PC-3 (cell line): ENCODE measurements at places on chromosomes 13 and 19. TPM values are rescaled to one million over a fixed set of nuclear protein-coding genes. Genes with fewer than 3 reads are reported as not detected.
A peak's percentile ranks its signal among the peaks of the same experiment; 100 is the strongest.

The RASGRP4 gene
- not detected in 2 replicates for total RNA-seq

The POLD1 gene
- 165 and 210 TPM in 2 replicates for total RNA-seq

DNA sequence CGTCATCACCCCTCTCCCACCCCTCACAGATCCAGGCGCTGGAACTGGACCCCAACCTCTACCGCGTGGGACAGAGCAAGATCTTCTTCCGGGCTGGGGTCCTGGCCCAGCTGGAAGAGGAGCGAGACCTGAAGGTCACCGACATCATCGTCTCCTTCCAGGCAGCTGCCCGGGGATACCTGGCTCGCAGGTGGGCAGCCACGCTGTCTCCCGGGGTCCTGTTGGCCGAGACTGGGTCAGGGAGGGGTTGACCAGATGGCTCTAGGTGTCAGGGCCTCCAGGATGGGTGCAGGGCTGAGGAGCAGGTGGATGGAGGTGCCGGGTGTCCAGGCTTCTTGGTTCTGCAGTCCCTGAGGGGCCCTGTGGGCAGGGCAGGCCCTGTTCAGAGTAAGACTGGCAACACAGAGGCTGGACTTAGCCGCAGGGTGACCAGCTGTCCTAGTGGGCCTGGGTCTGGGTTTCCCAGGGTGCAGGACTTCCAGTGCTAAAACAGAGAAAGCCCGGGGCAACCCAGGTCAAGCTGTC is 58.1 kb downstream of the MYH14 start:
- H3K4me3 ChIP-seq: no peak overlapping the region
- DNase-seq: no peak
- H3K27ac ChIP-seq: no peak overlapping the region
- H3K4me1 ChIP-seq: no peaks in the 10 kb centered on the region
- no peaks in the 10 kb centered on the region for H3K27me3 ChIP-seq

DNA sequence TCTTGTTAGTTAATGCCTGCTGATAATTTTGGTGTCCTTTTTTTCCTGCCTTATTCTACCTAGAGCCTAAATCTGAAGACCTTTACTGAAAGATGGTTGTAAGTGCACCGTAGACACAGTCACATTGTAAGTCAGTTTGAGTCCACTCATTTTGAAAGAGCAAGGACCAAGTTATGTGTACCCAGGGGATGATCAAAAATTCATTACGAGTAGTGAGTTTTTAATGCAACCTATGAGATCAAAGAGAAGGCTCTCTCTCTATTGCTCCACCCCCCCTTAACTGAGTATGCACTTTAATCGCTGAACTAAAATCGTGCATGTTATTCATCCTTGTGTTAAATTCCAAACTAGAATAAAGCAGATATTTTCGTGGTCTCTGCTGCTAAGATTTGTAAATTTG is 1.8 kb downstream of the RAP2A start:
- H3K4me1 ChIP-seq: peaks cover 9% of the 10 kb centered on the region
- peak overlapping the region; percentile 93 for H3K4me3 ChIP-seq
- no peak for DNase-seq
- no peak overlapping the region for H3K27ac ChIP-seq

GRCh38 chr13:70375718-70376117 is 267.5 kb upstream of the KLHL1 start:
- H3K27ac ChIP-seq: no peak overlapping the region
- no peak overlapping the region for H3K4me3 ChIP-seq

GRCh38 chr19:1474011-1474764 is 4.8 kb downstream of the C19orf25 start:
- no peak overlapping the region for H3K27ac ChIP-seq
- H3K4me3 ChIP-seq: no peak overlapping the region
- peaks cover 12% of the 10 kb centered on the region for H3K4me1 ChIP-seq
- no peak for DNase-seq
- H3K27me3 ChIP-seq: no peaks in the 10 kb centered on the region

DNA sequence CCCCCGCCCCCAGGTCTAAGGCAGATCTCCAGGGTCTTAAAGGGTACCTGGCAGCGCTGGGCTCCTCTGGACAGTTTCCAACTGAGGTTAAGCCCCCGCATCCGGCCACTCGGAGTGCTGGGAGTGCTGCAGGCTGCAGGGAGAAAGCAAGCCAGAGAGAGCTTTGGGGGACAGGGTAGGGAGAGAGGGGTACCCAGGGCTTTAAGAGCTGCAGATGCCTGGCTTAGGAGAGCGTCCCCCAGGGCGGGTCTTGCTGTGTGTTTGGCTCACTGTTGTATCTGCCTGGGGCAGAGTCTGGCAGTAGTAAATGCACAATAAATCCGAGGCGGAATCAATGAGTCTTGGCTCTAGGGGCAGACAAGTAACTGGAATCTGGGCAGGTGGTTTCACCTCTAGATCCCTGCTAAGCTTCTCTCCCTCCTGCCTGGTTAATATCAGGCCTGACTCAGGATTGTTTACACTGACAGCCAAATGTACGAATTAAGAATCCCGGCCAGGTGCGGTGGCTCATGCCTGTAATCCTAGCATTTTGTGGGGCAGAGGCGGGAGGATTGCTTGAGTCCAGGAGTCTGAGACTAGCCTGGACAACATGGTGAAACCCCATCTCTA is 798 bp upstream of the COX6B2 start:
- peaks cover 45% of the 10 kb centered on the region for H3K4me1 ChIP-seq
- peaks cover 17% of the 10 kb centered on the region for H3K27me3 ChIP-seq
- DNase-seq: peak; percentile 66
- no peak overlapping the region for H3K27ac ChIP-seq

- no peak overlapping the region for H3K4me3 ChIP-seq
- no peaks in the 10 kb centered on the region for H3K36me3 ChIP-seq
- no peak overlapping the region for H3K27ac ChIP-seq
- no peak for DNase-seq
- H3K27me3 ChIP-seq: no peaks in the 10 kb centered on the region
Observed at GRCh38 chr13:30873499-30873898, 32.6 kb upstream of the MEDAG start.

DNA sequence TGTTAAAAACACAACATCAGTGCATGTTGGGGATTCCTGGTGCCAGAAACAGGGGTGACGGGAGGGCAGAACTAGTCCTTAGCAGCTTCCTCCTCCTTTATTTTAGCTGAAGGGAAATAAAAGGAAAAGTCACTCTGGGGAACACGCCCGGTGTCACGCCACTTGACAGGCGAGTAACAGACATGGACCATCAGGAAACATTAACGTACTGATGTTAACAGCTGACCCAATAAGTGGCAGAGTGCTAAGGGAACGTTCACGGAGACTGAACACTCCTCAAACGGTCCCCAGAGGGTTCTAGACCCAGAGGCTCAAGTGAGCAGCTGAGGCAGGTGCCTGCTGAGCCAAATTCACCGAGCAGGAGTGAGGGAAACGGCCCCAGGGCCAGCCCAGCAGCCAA is 13.9 kb upstream of the EIF3G start:
- no peak for DNase-seq
- no peaks in the 10 kb centered on the region for H3K4me1 ChIP-seq
- no peaks in the 10 kb centered on the region for H3K27me3 ChIP-seq

DNA sequence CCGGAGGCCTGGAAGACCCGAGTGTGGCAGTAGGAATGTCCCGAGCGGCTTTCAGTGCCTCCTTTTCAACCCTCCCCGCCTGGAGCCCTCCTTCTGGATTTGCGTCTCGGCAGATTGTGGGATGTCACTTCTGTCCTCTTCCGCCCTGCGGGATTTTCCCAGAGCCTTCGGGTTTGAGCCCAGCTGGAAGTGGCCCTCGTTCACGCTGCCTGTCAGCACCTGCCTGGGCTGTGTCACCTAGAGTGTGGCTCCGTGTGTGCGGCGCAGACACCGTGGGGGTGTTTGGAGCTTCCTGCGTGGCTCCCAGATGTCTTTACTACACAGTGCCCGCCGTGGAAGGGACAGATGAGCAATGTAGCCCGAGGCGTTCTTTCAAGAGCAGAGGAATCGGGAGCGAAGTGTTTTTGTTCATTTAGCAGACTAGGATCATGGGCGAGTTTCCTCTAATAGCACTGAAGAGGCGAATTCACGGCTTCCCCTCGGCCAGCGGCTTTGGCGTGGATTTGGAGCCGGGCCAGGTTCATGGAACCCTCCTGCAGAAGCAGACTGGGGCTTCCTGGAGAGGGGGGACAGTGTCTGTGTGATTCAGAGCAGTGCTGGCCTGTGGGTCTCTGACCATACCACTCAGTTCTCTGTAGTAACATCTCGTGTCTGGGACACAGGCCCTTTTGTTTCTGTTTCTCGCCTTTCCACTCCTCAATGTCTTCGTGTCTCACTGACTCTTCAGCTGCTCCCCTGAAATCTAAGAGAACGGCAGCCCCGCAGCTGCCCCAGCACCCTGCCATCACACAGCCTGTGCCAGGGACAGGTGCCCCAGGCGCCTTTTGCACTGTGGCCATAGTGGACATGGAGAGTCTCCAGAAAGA is 68.0 kb downstream of the KDM4B start:
- peaks cover 18% of the 10 kb centered on the region for H3K36me3 ChIP-seq
- H3K4me1 ChIP-seq: peaks cover 1% of the 10 kb centered on the region; the same call in 1 of the 2 replicates
- no peak overlapping the region for H3K27ac ChIP-seq
- no peak overlapping the region for H3K4me3 ChIP-seq
- DNase-seq: no peak
